Chondrocyte (in vitro differentiated cells): ENCODE measurements at places on chromosomes 3 and 15. TPM values are rescaled to one million over a fixed set of nuclear protein-coding genes. Genes with fewer than 3 reads are reported as not detected.

The GOLGA8S gene
- total RNA-seq: 0.32 to 0.94 TPM (median 0.46 TPM) in 3 replicates

The ZNF774 gene
- 3.2 to 4.8 TPM (median 3.3 TPM) in 3 replicates for total RNA-seq

The P2RY14 gene
- not detected in 3 replicates for total RNA-seq

The ZMYND10 gene
- total RNA-seq: 0.41 to 2.0 TPM (median 1.1 TPM) in 3 replicates

The VEPH1 gene
- total RNA-seq: 2.2 to 4.3 TPM (median 3.1 TPM) in 3 replicates

The STRC gene
- total RNA-seq: 0.20 to 0.87 TPM (median 0.85 TPM) in 3 replicates

The TMCO5A gene
- total RNA-seq: not detected in 3 replicates

The ACOX2 gene
- total RNA-seq: 0.56 to 1.9 TPM (median 0.57 TPM) in 3 replicates

The LMOD3 gene
- not detected in 3 replicates for total RNA-seq

The IFT122 gene
- 16.2 to 29.1 TPM (median 17.5 TPM) in 3 replicates for total RNA-seq

The REC114 gene
- total RNA-seq: not detected in 3 replicates

The VPS33B gene
- 10.7 to 13.6 TPM (median 11.4 TPM) in 3 replicates for total RNA-seq

The CCDC12 gene
- total RNA-seq: 21.8 to 23.3 TPM (median 22.3 TPM) in 3 replicates

The LRRK1 gene
- 6.0 to 11.3 TPM (median 10.1 TPM) in 3 replicates for total RNA-seq

The SLC27A2 gene
- not detected in 3 replicates for total RNA-seq
